ENCODE measurements at places on chromosomes 4 and X. TPM values are rescaled to one million over a fixed set of nuclear protein-coding genes. Genes with fewer than 3 reads are reported as not detected.

- peak; percentile 53 for DNase-seq
Observed at GRCh38 chrX:149630681-149631233, 835 bp downstream of the TMEM185A start.

DNA sequence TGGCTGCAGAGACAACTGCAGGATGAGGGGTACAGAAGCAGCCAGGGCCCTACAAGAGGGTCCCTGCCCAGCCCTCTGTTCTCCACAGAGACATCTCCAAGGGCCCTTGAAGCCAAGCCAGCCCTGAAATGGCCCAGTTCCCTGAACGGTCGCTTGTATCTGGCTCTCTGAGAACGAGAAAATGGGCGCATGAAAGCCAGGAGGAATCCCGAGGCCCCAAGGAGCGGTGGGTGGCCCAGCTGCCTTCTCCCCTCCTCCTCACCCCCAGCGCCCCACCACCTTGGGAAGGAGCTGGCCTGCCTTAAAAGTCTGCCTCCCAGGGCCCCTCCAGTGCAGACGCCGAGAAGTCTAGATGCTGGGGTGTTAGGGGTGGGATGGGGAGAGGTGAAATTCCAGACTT lies 5.7 kb downstream of the ZNF185 start:
- no peak for DNase-seq

Gene F8A2
- total RNA-seq, result 1.4 TPM

Gene SNX25
- total RNA-seq, result 33.2 TPM

- no peak for DNase-seq
Observed at GRCh38 chr4:159673221-159673620, 570.3 kb downstream of the RAPGEF2 start.

Gene MAOA
- total RNA-seq, result 9.9 TPM

Gene HS6ST2
- 3.5 TPM for total RNA-seq

DNA sequence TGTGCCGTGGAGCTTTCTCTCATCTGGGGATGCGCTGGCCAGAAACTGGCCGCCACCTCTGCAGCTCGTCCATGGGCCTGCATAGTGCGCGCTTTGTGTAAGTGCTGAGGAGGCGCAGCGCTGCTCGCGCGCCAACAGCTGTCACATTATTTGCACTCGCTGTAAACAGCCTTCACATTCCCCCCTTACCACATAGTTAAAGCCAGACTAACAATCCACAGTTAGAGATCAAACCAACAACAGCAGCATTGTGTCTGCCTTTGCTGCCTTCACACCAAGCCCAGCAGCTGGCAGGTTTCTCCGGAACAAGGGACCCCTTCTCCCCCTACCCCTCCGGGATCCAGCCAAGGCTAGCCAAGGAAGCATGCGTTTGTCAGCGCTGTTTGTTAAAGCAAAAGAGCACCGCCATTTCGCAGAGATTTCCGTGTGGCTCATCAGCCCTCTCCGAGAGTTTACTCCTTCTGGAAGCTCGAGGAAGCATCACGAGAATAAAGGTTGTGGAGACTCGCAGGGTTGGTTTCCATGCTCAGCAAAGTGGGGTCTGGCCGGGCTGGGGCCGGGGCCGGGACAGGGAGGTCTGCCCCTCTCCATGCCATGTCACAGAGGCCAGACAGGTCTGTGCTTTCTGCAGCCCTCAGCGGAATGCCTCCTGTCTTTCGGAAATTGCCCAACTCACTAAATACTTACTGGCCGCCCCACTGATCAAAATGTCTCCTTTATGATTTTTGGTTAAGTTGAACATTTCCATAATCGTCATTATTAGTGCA lies 11.0 kb downstream of the BCOR start:
- DNase-seq, result no peak

Gene CD99L2
- 16.7 TPM for total RNA-seq

- DNase-seq, result peak; percentile 13
Observed at GRCh38 chrX:47093248-47093647, 15.0 kb downstream of the RGN start.

DNA sequence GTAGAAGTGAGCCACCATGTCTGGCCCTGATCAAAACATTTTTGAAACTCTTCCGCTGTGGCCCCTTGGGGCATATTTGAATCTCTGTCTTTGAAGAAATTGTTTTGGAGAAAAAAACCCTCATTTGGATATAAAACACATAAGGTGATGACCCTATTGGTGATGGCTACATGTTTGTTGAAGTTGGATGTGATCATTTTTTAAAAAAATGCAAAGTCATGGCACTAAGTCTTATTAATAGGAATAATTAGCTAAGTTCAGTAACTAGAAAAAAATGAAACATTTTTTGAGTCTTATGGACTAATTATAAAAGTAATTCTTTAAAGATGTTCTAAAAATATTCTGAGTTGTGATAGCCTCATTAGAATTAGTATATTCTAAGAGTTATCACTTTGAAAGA lies 17.9 kb upstream of the BBS7 start:
- no peak for DNase-seq

DNA sequence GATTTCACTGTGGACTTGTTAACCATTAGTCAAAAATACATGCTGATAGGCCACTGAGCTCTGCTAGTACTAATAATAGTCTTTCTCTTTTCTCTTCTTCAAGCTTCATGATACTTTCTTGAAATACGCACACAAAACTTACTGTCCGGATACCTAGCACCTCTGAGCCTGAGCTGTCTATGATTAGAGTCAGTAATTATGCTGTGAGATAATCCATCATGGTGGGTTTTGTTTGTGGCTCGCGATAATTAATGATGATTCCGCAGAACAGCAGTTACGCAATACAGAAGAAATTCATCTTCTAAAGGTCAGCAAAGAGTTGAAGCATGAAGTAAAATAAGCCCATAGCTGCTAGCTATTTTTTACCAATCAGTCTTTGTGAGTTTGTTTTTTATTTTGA lies 511.5 kb upstream of the GALNT7 start:
- peak; percentile 70 for DNase-seq

- no peak for DNase-seq
Observed at GRCh38 chr4:123835831-123836590, 439.4 kb downstream of the SPRY1 start.

Gene EDA2R
- 6.3 TPM for total RNA-seq

- DNase-seq, result no peak
Observed at GRCh38 chr4:88933414-88934160, 123.4 kb downstream of the FAM13A start.

GRCh38 chrX:8728932-8729535 lies 2.9 kb downstream of the ANOS1 start:
- no peak for DNase-seq

GRCh38 chr4:185357733-185358440 lies 37.8 kb downstream of the LRP2BP start:
- DNase-seq, result no peak

Gene IGBP1
- 121 TPM for total RNA-seq

DNA sequence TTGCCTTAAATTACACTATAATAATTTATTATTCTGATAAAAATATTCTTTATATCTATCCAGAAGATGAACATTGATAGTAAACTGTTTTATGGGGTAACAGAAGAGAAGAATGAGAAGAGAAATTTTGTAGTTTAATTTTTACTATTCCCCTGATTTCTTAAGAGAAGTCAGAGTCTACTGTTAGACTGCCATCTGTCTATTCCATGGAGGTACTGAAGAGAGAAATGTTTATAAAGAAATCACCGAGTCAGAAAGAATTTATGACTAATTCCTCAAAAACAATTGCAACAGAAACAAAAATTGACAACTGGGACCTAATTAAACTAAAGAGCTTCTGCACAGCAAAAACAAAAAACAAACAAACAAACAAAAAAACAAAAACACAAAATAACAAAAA lies 149.9 kb downstream of the FGF16 start:
- peak; percentile 65 for DNase-seq

- no peak for DNase-seq
Observed at GRCh38 chr4:74037076-74037955, 1.2 kb downstream of the CXCL3 start.

GRCh38 chr4:169727616-169728015 lies 30.1 kb downstream of the HPF1 start:
- DNase-seq, result no peak

GRCh38 chr4:98544141-98544817 lies 114.1 kb downstream of the TSPAN5 start:
- no peak for DNase-seq

Gene IL15
- 20.1 TPM for total RNA-seq

- DNase-seq, result peak; percentile 69
Observed at GRCh38 chr4:76535603-76536372, 100.8 kb downstream of the SHROOM3 start.

Data from renal cortical epithelial cell (primary cell).